ENCODE measurements at places on chromosomes 6 and 20.

GRCh38 chr6:21227486-21227885 lies 366.1 kb upstream of the SOX4 start:
- DNase-seq = no peak

DNA sequence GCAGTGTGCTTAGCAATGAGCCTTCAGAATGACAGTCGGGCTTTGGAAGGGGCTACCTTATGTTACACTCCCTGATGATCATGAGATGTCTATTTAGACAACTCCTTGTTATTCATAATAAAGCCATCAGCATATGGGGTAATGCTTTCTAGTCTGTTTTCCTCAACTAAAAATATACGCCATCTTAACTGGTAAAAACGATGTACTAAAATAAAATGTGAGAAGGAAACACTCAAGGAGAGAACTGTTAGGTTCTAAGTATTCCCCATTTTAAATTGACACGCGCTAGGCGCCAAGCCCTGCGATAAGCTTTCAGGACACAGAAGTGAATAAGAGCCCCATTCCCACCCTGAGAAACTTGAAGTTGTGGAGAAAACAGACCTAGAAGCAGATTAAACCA lies 43.6 kb downstream of the SOD2 start:
- no peak for DNase-seq

DNA sequence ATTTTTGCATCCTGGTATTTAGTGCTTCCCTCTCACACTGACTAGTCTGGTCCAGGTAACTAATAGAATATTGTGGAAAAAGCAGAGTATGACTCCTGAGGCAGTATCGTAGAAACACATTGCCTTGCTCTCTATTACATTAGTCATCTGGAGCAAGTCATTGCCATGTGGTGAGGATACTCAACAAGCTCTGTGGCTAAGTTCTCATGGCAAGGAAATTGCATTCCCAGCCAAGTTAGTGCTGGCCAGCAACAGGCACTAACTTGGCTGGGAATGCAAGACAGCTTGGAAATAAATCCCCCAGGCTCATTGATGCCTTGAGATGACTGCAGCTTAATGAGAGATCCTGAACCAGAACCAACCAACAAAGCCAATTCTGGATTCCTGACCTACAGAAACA lies 39.7 kb upstream of the HTR1B start:
- DNase-seq = no peak

DNA sequence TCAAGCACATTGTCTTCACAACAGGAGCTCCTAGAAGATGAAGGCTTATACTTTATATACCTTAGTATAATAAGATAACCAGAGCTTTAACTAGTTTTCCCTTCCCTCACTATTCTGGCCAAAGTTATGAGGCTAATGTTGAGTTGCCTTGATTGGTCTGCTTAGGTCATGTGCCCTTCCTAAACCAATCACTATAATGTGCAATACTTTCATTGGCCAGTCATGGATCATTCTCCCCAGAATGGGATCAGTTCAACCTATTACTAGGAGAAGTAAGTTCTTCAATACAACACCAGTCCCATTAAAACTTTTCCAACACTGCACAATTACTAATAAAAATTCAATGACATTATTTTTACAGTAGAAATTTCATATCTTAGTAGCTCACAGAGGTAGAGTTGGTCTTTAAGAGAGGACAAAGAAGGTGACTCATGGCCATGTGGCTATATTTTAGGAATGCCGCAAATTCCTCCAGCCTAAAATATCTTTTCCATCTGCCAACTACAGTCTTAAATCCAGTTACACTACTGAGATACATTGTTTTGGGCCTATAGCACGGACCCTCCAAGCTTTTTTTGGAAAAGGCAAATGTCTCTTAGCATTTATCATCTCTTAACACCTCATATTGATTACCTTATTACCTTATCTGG lies 12.5 kb upstream of the POU3F2 start:
- no peak for DNase-seq

- no peak for DNase-seq
Measured at GRCh38 chr20:51752343-51752951, 15.7 kb downstream of the ATP9A start.

DNA sequence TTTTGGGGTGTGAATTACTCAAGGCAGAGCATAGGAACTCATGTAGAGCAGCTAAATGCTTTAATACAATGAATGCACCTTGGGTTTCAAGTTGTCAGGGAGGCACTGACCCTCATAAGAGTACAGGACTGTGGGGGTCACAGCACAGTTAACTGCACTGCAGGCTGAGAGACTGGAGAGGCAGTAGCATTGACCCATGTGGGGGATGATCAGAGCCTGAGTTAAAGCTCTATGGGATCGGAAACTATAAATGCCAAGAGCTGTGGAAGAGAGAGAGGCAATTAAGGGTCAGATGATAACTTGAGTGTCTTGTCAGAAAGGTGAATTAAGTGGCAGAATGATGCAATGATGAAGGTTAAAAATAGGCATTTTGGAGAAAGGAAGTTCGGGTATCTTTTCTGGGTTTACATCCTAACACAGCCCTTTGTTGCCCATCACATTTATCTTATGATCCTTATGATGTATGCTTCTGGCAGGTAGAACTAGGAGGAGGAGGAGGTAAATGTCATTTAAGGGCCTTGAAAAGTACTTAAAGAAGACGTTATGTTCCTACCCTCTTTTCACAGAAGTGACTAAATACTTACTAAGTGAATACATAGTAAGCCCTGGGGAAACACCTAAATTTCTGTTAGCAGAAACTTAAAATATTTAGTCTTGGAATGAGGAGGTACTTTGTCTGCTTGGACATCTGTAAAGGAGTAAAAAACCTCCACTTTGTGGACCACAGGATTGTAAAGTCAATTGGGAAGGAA lies 24.2 kb downstream of the LRRC1 start:
- no peak for DNase-seq

- no peak for DNase-seq
Measured at GRCh38 chr20:48260129-48260756, 475.0 kb upstream of the SULF2 start.

DNA sequence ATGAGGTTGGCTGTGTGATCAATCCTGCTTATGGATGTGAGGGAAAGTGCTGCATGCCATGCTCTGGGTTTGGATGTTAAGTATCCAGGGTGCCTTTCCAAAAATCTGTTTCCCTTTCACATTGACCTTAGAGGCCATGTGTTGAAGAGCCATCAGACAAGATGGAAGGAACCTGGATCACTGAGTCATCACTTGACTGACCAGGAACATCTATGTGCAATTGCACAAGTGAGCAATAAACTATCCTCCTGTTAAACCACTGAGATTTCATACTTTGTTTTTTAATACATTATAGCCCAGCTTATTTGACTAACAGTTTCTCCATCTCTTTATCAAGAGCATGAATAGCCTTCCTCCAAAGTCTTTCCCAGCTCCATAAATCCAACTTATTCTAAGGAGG lies 17.8 kb upstream of the TMEM14A start:
- DNase-seq = no peak

GRCh38 chr6:133595111-133595761 lies 293.7 kb upstream of the TCF21 start:
- DNase-seq = no peak

DNA sequence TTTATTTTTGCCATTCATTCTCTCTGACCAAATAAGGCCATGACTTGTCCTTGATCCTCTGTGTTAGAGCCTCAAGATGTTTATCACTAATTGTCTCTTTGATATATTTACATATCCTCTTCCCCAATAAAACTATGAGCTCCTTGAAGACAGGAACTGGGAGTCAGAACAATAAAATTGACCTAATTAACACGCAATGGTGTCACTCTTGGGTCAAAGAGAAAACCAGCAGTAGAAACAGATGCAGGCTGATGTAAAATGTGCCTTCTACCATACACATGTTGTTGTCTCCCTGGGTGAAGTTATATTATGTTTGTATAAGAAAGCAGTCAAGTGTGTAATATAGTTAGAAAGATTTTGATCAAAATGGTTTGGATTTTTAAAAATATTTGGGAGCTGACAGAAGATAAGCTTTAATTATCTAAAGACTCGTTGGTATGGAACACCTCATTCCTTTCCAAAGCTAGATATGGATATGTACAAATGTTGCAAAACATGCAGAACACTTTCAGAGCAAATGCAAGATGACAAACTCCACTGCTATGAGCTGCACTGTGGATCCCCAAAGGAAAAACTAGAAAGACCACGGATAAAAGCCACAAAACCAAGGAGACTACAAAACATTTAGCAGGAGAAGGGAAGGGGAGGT lies 109.7 kb upstream of the STMND1 start:
- no peak for DNase-seq

DNA sequence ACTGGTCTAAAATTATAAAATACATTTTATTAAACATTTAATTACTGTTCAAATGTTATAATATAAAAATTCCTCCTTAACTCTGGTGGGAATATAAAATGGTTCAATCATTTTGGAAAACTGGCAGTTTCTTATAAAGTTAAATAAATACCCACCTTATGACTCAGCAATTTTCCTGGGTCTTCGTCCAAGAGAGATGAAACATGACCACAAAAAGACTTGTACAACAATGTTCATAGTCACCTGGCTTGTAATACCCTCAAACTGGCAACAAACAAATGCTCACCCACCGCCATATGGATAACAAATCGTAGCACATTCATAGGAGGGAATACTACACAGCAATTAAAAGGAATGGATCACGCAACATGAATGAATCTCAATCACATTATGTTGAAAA lies 66.0 kb upstream of the RIN2 start:
- DNase-seq = no peak

- no peak for DNase-seq
Measured at GRCh38 chr20:8809107-8809953, 259.6 kb upstream of the PLCB4 start.

GRCh38 chr6:162181111-162181510 lies 546.5 kb downstream of the PRKN start:
- DNase-seq = no peak

DNA sequence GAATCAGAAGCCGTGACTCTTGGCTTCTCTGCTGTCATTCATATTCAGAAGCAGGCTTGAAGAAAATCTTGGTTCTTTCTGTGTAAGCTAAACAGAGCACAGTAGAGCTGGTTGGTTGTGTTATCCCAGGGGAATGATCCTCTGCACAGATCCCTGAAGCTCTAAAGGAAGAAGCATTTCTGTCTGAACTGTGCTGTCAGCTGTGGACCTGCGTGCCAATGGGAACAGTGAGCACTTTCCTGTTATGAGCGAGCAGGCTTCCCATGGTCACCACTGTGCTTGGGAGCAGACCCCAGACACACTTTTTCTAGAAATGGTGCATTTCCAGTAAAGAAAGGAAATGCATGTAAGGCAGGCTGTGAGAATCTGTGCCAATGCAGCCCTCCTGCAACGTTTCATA lies 490.2 kb downstream of the EPM2A start:
- no peak for DNase-seq

DNA sequence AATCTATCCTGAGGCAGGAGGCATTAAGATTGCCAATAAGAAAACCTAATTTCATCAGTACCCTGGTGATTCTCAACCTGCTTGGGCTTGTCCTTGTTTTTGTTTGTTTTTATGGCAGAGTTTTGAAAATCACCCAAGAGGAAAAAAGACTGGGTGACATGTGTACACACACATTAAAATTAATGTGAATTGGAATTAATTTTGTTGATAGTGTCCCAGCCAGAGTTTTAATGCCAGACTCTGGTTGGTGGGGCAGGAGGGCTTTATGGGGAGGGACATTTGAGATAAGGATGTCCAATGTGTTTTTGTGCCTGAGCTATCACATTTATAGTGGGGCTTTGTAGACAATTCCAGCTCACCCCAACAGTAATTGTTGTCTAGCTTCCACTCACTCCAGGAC lies 184.6 kb downstream of the ID4 start:
- DNase-seq = no peak

- no peak for DNase-seq
Measured at GRCh38 chr20:431012-431904, 23.2 kb downstream of the RBCK1 start.

- DNase-seq = no peak
Measured at GRCh38 chr20:21702553-21703470, 2.7 kb upstream of the PAX1 start.

- DNase-seq = no peak
Measured at GRCh38 chr6:11586536-11586935, 49.0 kb downstream of the TMEM170B start.

- DNase-seq = no peak
Measured at GRCh38 chr6:10314163-10314955, 100.5 kb downstream of the TFAP2A start.

DNA sequence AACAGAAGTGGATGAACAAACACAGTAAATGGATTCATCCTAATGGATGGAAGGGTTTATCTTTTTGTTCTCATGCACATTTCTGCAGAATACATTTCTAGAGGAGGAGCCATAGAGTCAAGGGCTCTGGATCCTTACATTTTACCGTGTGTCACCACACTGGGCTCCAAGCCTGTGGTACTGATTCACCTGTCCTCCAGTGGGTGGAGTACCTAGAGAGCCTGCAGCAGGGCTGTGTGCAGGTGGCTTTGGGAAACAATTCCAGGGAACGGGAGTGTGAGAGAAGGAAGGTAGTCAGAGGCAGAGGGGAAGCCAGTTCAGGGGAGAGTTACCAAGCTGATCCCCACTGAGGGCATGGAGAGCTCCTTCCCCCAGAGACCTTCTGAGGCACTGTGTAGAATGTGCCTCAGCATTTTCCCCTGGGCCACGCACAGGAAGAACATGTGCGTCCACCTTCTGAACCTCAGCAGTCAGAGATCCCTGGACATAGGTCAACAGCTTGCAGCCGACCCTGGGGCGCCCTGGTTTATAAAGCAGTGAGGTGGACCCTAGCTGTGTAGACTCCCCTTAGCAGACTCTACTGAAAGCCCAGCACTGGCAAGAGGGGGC lies 85.3 kb upstream of the SLC22A23 start:
- DNase-seq = no peak

- no peak for DNase-seq
Measured at GRCh38 chr6:57423468-57423867, 106.0 kb downstream of the PRIM2 start.

DNA sequence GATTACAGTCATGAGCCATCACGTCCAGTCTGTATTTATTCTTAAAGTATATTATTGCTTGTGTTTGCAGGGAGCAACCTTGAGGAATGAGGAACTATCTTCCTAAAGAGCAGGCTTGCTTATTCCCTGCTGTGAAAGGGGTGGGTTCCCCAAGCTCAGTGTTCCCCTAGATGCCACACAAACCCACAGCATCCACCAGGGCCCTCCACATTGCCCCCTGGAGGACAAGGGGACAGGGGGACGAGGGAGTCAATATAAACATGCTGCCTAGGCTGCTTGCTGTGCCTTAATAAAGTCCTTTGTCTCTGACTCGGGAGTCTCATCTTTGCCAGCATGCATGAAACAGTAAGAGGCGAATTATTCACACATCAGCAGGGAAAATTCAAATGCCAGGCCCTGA lies 8.0 kb upstream of the IDH3B start:
- no peak for DNase-seq

- DNase-seq = no peak
Measured at GRCh38 chr20:44074252-44075151, 112.5 kb downstream of the JPH2 start.

- DNase-seq = no peak
Measured at GRCh38 chr6:114312931-114313330, 29.9 kb downstream of the HS3ST5 start.

- DNase-seq = no peak
Measured at GRCh38 chr6:164917211-164917610, 392.2 kb downstream of the C6orf118 start.

- DNase-seq = no peak
Measured at GRCh38 chr20:21322083-21322710, 19.1 kb downstream of the XRN2 start.
